ENCODE measurements at places on chromosomes 13 and 19. TPM values are rescaled to one million over a fixed set of nuclear protein-coding genes. Genes with fewer than 3 reads are reported as not detected.

SMIM24 gene
- not detected for total RNA-seq

FUT2 gene
- not detected for total RNA-seq

ENOX1 gene
- 1.5 TPM for total RNA-seq

HTR2A gene
- not detected for total RNA-seq

TMEM255B gene
- total RNA-seq = 1.4 TPM

LILRA1 gene
- total RNA-seq = not detected

DIAPH3 gene
- total RNA-seq = 32.4 TPM

MEIOSIN gene
- not detected for total RNA-seq

PROSER3 gene
- total RNA-seq = 0.47 TPM

IGFL2 gene
- not detected for total RNA-seq

AKT1S1 gene
- 12.1 TPM for total RNA-seq

CFAP97D2 gene
- not detected for total RNA-seq

APOE gene
- total RNA-seq = 0.67 TPM

PNMA8A gene
- total RNA-seq = 0.22 TPM

SIGLEC6 gene
- total RNA-seq = not detected

PHLDB3 gene
- total RNA-seq = 10.5 TPM

KLK15 gene
- not detected for total RNA-seq

Measured in MG63 (cell line).